Stimulated activated CD4-positive, alpha-beta T cell treated with anti-CD3 and anti-CD28 coated beads, Interleukin-4, amount 100 ng/mL, for 4 hours (primary cell): ENCODE measurements at places on chromosomes 13 and 19.
A peak's percentile ranks its signal among the peaks of the same experiment; 100 is the strongest.

DNA sequence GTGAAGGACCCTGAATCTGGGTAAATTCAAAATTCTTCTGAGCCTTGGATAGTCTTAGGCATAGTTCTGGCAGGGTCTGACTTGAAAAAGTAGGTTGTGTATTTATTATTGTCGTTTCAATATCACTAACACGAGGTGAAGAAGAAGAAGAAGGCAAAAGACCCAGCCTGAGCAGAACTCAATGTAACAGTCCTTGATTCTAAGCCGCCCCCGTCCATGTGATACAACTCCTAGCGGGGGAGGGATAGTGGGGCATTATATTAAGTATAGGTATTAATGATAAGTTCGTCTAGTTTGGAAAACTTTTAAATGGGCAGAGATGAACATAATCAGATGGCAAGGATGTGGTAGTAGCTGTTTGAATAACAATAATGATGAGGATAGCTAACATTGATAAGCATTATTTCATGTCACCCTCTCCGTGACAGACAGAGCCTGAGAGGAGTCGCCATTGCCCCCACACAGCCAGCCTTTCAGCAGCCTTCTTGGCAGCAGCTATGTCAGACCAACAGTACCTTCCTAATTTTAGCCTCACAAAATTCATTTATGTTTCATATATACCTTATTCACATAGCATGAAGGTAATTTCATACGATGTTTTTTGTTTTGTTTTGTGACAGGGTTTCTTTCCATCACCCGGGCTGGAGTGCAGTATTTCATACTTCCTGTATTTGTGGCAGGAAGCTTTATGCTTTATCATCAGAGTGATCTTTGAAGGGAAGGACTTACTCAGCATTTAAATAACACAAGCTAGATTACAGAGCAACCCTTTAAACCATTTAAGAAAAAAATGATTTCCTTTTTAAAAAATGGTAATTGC is 64.4 kb upstream of the NPAS1 start:
- peak; percentile 11 for DNase-seq

- DNase-seq, result no peak
These were observed 192.8 kb downstream of the LACC1 start for GRCh38 chr13:44072536-44072935.

DNA sequence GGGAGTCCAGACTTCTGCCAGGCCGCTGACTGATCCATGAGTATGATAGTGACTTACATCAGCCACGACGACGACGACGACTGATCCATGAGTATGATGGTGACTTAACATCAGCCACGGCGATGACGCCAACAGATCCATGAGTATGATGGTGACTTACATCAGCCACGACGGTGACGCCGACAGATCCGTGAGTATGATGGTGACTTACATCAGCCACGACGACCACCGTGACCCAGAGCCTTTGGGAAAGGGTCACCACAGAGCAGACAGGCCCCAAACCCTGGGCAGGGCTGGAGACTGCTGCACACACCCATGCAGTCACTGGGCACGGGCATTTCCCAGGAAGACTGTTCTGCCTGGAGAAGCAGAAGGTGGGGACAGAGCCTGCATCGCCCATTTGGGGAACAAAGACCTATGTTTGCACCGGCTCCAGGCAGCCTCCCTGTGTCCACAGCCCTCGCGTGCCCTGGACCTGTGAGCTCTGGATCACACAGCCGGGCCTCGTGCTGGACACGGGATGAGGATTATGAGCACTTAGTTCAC is 130.9 kb upstream of the SPACA7 start:
- no peak for DNase-seq

- peak; percentile 19 for DNase-seq
These were observed 64.4 kb downstream of the RASA3 start for GRCh38 chr13:114067886-114068651.

GRCh38 chr13:43996221-43996620 is 116.5 kb downstream of the LACC1 start:
- no peak for DNase-seq

GRCh38 chr13:24348385-24348784 is 39.0 kb downstream of the C1QTNF9 start:
- DNase-seq, result no peak

- DNase-seq, result no peak
These were observed 767.3 kb upstream of the GPC6 start for GRCh38 chr13:92459306-92459705.

DNA sequence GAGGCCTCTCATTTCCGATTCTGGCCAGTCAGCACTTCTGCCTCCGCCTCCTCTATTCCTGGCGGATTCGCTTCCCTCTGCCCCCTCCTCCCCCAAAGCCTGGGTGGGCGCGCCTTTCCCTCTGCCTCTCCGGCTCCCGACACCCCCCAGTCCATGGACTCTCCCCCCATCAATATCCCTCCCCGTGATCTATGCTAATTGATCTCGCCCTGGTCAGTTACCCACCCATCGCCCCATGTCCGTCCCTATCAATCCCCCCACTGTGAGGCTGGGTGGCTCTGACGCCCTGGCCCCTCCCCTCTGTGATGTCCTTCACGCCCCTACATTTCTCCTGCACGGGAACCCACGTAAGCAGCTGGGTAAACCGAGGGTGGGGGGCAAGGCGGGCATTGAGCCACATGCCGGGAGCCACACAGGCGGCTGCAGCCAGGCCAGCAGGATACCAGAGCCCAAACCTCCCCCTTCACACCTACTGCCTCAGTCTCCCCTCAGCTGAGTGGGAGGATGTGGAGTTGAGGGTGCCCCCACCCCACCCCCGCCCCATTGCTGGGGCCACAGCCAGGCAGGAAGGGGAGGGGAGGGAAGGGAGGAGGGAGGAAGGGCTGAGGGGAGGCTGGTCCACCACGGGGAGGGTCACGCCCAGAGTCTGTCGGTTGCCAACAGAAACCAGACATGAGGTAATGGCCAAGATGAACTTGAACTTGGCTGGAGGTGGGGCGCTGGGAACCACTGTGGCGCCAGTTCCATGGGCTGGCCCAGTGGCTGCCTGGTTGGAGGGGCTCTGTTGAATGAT is 21.0 kb downstream of the SMIM24 start:
- DNase-seq, result no peak

GRCh38 chr19:2594319-2594718 is 108.2 kb downstream of the GNG7 start:
- no peak for DNase-seq

DNA sequence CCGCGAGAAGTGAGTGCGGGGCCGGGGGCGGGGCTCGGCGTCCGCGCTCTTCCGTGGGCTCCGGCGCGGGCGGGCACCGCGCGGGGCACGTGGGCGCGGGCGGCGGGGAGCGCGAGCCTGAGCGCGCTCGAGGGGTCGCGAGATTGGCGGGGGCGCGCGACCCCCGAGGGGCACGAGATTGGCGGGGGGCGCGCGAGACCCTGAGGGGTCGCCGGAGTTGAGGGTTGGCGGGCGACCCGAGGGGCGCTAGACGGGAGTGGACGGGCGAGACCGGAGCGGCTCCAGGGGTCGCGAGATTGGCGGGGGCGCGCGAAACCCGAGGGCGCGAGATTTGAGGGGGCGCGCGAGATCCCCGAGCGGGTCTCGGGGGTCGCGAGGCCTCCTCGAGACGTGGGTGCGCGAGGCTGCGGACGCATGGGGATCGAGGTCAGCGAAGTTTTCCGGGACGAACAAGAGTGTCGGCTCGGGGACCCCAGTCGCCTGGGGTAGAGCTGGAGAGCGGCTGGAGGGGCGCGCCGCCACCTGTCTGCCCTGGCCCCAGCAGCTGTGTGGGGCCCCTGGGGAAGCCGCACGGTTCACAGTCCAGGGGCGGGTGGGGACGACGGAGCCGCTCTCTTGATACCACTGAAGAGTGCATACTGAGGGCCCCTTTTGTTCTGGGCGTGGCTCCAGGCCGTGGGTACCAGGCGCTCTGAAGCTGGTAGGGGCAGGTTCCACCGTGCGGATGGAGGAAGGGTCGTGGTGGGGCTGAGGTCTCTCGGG is 682 bp downstream of the SSBP4 start:
- no peak for DNase-seq

- peak; percentile 68 for DNase-seq
These were observed 11.9 kb upstream of the PRKD2 start for GRCh38 chr19:46728693-46729339.

- DNase-seq, result no peak
These were observed 76.8 kb downstream of the TUBGCP3 start for GRCh38 chr13:112510987-112511685.

GRCh38 chr13:73995736-73996135 is 138.5 kb downstream of the KLF12 start:
- no peak for DNase-seq

GRCh38 chr19:16714702-16715287 is 4.9 kb upstream of the NWD1 start:
- peak; percentile 20 for DNase-seq

- no peak for DNase-seq
These were observed 82.5 kb downstream of the KLF5 start for GRCh38 chr13:73141292-73141771.

DNA sequence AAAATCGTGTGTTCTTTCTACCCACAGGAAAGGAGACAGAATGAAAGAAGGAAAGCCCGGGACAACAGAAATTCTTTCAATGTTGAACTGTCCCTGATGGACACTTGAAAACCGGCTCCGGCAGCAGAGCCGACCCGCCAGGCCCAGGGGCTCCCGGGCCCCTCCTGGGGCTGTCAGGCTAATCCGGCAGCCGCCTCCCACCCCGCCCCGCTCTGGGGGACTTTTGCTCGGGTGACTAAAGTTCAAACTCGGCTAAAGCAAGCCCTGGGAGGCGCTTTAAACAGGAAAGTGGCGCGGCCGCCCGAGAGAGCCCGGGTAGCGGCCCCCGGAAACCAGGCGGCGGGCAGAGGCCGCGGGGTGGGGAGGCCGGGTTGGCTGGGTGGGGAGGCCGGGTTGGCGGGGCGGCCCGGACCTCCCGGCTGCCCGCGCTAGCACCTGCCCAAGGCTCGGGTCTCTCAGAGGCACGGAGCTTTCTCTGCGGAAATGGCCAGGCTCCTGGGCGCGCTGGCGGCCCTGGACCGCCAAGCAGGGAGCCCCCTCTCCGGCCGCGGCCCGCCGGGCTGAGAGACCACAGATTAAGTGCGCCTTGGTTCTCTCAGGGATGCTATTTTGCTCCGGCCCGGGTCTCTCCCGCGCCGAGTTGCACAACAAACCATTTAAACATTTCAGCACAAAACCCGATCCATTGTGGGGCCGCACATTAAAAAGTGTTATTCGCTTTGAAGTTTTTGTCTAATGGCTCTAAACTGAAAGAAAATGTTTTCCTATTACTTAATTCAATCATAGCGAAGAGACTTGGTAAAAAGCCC is 2.6 kb upstream of the GSX1 start:
- DNase-seq, result no peak

DNA sequence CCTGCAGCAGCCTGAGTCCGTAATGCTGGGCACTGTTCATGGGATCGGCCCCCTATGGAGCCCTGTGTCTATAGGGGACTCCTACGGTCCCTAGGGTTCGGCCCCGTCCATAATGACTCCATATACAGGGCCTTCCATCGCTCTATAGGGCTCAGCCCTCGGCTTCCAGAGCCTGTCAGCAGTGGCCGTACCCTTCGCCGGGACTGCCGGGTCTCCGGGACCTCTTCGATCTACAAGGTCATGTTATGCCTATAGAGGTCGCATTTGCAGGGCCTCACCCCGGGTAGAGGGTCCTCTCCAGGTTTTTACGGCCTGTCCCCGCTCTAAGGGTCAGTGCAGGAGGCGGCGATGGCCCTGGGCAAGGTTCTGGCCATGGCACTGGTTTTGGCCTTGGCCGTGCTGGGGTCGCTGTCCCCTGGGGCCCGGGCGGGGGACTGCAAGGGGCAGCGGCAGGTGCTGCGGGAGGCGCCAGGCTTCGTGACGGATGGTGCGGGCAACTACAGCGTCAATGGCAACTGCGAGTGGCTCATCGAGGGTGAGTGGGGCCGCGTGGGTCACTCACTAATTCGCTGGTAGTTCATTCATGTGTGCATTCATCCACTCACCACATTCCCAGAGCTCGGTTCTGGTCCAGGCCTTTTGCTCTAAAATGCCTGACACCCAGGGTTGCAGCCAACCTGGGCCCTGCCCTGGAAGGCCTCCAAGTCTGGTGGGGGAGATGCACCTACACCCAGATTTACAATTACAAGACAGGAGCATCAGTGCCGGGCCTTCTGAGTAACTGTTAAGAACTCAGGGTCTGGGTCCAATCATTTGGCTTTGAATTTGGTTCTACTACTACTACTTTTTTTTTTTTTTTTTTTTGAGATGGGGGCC is 699 bp downstream of the MEGF8 start:
- peak; percentile 19 for DNase-seq

GRCh38 chr13:111187960-111188541 is 72.9 kb downstream of the ARHGEF7 start:
- DNase-seq, result no peak

DNA sequence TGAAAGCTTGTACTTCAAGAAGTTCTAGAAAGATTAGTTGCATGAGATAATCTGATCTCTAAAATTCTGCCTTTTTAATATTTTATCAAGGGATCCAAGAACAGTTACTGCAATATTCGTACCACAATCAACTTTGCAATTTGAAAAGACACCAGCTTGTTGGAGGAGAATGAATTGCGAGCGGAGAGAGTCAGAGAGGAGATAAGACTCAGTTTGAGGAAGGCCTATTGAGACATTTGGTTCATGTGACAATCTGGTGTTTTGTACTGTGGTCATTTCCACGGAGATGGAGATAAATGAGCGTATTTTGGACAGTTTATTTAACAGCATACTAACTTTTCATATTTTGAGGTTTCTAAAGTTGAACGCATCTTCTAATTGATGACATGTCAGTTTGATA is 1276.0 kb downstream of the EFNB2 start:
- DNase-seq, result no peak

- peak; percentile 11 for DNase-seq
These were observed 255.0 kb upstream of the SLITRK1 start for GRCh38 chr13:84137292-84137691.

GRCh38 chr13:45021250-45021649 is 31.9 kb downstream of the GPALPP1 start:
- DNase-seq, result no peak

DNA sequence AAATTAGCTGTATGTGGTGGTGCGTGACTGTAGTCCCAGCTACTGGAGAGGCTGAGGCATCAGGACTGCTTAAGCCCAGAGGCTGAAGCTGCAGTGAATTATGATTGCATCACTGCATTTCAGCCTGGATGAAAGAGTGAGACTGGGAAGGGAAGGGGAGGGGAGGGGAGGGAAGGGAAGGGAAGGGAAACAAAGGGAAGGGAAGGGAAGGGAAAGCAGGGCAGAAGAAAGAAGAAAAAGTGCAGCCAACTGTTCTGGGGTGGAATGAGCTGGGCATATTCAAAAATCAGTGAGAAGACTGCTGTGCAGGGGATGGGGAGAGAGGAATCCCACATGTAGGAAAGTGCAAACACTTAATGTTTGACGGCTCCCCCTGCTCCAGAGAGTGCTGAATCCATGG is 905.5 kb downstream of the UQCRFS1 start:
- DNase-seq, result no peak

GRCh38 chr13:111640006-111640405 is 319.6 kb downstream of the TEX29 start:
- DNase-seq, result no peak

GRCh38 chr13:49571299-49572240 is 13.8 kb downstream of the RCBTB1 start:
- no peak for DNase-seq

DNA sequence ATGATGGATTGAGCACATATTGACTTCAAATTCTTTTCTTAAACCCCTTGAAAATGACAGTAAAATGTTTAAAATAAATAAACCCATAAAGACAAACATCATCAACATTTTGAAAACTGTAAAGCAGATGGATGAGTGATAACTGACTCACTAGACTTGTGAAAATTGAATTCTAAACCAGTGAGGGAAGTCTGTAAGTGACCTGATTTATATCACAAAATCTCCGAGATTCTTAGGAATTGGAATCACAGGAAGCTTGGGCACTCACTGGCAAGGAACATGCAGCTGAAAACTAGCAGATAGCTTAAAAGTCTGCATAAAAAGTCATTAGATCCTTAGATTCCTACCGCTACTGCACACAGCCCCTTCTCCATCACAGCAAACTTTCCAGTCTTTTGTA is 51.3 kb upstream of the TSC22D1 start:
- DNase-seq, result no peak
